ENCODE measurements at places on chromosomes 3 and 15. TPM values are rescaled to one million over a fixed set of nuclear protein-coding genes. Genes with fewer than 3 reads are reported as not detected.

The CFAP92 gene
- total RNA-seq = 1.1 TPM

DNA sequence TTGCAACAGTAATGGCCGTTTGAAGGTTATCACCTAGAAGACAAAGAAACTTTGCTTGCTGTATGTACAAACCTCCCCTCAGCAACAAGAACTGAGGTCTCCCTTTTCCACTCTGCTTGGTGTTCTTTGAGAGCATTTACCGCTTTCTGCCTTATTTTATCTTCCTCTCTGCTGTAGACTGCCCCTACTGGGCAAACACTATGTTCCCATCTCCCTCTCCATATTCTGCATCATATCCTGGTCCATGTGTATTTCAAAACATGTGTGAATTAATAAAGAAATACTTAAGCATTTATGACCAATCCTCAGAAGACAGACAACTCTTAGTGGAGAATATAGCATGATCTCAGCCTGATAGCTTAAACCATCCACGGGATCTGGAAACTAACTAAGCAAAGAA lies 64.4 kb downstream of the ATP13A5 start:
- H3K4me3 ChIP-seq = no peak overlapping the region
- H3K36me3 ChIP-seq = no peaks in the 10 kb centered on the region
- no peak for DNase-seq
- no peaks in the 10 kb centered on the region for H3K27me3 ChIP-seq

- no peaks in the 10 kb centered on the region for H3K27me3 ChIP-seq
- DNase-seq = no peak
- no peak overlapping the region for H3K27ac ChIP-seq
- H3K36me3 ChIP-seq = no peaks in the 10 kb centered on the region
Observed at GRCh38 chr3:43755516-43756200, 64.9 kb downstream of the ABHD5 start.

The CD86 gene
- total RNA-seq = 3.5 TPM

- H3K36me3 ChIP-seq = no peaks in the 10 kb centered on the region
- H3K27ac ChIP-seq = no peak overlapping the region
- no peaks in the 10 kb centered on the region for H3K4me1 ChIP-seq
- peaks cover 2% of the 10 kb centered on the region for H3K27me3 ChIP-seq
Observed at GRCh38 chr3:6912240-6912639, 51.3 kb downstream of the GRM7 start.

GRCh38 chr3:46935168-46935858 lies 41.2 kb downstream of the CCDC12 start:
- H3K27me3 ChIP-seq = no peaks in the 10 kb centered on the region
- DNase-seq = peak; percentile 84
- H3K27ac ChIP-seq = peak overlapping the region; percentile 22
- H3K36me3 ChIP-seq = no peaks in the 10 kb centered on the region
- H3K4me3 ChIP-seq = no peak overlapping the region

DNA sequence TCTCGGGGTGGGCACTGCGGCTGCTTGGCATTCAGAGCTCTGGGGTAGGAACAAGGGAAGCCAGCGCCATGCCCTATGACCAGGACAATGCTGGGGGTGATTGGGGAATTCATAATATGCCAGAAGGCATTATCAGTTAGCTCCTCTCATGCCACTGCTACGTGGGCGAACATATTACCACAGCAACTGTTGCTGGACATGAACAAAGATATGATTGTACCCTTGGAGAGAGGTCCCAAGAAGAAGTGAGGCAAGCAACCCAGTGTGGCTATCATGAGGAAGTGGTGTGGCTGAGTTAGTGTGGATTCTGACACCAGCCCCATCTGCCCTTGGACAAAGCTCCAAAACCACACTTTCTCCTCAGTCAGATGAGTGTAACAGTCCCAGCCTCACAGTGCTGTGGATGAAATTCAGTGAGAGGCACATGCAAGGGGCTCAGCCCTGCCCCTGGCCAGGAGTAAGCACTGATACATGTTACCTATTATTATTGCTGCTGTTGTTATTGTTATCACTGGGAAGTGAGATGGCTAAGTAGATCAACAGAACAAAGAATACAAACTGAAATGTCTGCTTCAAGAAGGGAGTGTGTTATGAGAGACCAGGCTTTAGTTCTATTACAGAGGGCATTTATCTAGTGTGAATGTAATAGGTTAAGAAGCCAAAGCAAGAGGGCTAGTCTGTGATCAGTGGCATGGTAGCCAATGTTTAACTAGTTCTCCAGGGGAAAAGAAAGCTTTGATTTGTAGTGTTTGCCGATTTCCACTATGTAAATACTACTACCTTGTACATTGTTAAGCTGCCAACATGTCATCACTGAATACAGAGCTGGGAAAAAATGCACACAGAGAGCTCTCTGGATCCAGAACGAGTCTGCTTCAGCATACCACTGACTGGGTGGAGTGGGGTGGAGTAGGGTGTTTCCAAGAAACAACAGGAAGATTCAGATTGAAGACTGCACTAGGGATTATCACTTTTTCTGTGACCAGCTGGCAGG lies 222.3 kb upstream of the EIF1B start:
- H3K4me3 ChIP-seq = no peak overlapping the region
- DNase-seq = no peak
- H3K36me3 ChIP-seq = no peaks in the 10 kb centered on the region
- no peaks in the 10 kb centered on the region for H3K4me1 ChIP-seq

- H3K4me3 ChIP-seq = no peak overlapping the region
- no peaks in the 10 kb centered on the region for H3K4me1 ChIP-seq
- H3K27me3 ChIP-seq = no peaks in the 10 kb centered on the region
- DNase-seq = no peak
- H3K27ac ChIP-seq = no peak overlapping the region
Observed at GRCh38 chr3:30231277-30232141, 374.9 kb upstream of the TGFBR2 start.

- H3K4me3 ChIP-seq = no peak overlapping the region
- H3K27ac ChIP-seq = no peak overlapping the region
- H3K36me3 ChIP-seq = no peaks in the 10 kb centered on the region
Observed at GRCh38 chr15:58854593-58854992, 78.9 kb downstream of the SLTM start.

- H3K4me3 ChIP-seq = no peak overlapping the region
- no peaks in the 10 kb centered on the region for H3K27me3 ChIP-seq
- H3K27ac ChIP-seq = no peak overlapping the region
- H3K4me1 ChIP-seq = no peaks in the 10 kb centered on the region
- DNase-seq = no peak
Observed at GRCh38 chr15:64333516-64333915, 22.5 kb downstream of the CSNK1G1 start.

The MAPK6 gene
- total RNA-seq = 22.3 TPM

The PTH1R gene
- total RNA-seq = 13.4 TPM

GRCh38 chr15:71532994-71533393 lies 277.4 kb upstream of the NR2E3 start:
- no peak for DNase-seq
- no peak overlapping the region for H3K4me3 ChIP-seq
- H3K27ac ChIP-seq = no peak overlapping the region
- H3K36me3 ChIP-seq = no peaks in the 10 kb centered on the region

DNA sequence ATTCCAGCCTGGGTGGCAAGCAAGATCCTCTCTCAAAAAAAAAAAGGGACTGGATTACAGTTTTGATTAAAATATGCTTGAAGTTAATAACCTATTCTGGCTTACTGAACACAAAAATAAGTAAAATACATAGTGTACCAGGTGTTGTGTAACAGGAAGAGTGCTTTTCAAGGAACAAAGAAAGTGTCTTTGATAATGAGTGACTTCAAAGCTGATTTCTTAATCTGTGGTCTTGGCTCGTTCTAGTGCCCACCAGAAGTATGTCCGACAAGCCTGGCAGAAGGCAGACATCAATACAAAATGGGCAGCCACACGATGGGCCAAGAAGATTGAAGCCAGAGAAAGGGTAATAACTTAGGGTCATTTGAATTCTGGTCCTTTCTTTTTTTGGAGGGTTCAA lies 4.0 kb downstream of the RPL14 start:
- H3K4me3 ChIP-seq = no peak overlapping the region
- no peaks in the 10 kb centered on the region for H3K36me3 ChIP-seq
- H3K27ac ChIP-seq = no peak overlapping the region
- H3K27me3 ChIP-seq = no peaks in the 10 kb centered on the region
- DNase-seq = no peak

- no peak overlapping the region for H3K4me3 ChIP-seq
- H3K36me3 ChIP-seq = no peaks in the 10 kb centered on the region
- H3K27me3 ChIP-seq = no peaks in the 10 kb centered on the region
- peaks cover 10% of the 10 kb centered on the region for H3K4me1 ChIP-seq
Observed at GRCh38 chr15:66838671-66839239, 136.7 kb downstream of the SMAD6 start.

- no peaks in the 10 kb centered on the region for H3K36me3 ChIP-seq
- H3K4me3 ChIP-seq = no peak overlapping the region
- no peak for DNase-seq
- no peaks in the 10 kb centered on the region for H3K4me1 ChIP-seq
Observed at GRCh38 chr3:37075955-37076354, 82.6 kb downstream of the MLH1 start.

GRCh38 chr15:68558318-68559305 lies 20.2 kb upstream of the CORO2B start:
- peak overlapping the region; percentile 43 for H3K4me3 ChIP-seq
- H3K27me3 ChIP-seq = no peaks in the 10 kb centered on the region
- peaks cover 7% of the 10 kb centered on the region for H3K4me1 ChIP-seq

- H3K36me3 ChIP-seq = no peaks in the 10 kb centered on the region
- no peak for DNase-seq
- H3K4me1 ChIP-seq = no peaks in the 10 kb centered on the region
- H3K4me3 ChIP-seq = no peak overlapping the region
Observed at GRCh38 chr3:17118771-17119170, 234.0 kb downstream of the PLCL2 start.

DNA sequence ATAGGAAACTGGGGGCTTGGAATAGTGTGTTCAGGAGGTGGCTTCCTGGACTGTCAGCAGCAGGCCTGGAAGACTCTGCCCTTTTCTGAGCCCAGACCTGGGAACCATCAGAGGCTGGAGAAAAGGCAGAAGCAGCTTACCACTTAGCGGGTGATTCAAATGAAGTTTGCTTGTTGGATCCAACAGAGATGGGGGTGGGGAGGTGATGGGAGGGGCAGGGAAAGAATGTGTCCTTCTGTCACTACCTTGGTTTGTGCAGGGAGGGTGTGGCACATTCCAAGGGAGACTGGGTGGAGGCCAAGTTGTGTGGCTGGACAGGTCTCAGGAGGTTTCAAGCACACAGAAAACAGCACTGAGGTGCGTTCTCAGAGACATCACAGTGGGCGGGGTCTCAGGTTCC lies 58.8 kb downstream of the TRAK1 start:
- H3K36me3 ChIP-seq = no peaks in the 10 kb centered on the region
- no peak for DNase-seq
- H3K4me3 ChIP-seq = no peak overlapping the region
- H3K4me1 ChIP-seq = peaks cover 2% of the 10 kb centered on the region

The SEMA5B gene
- total RNA-seq = 0.23 TPM

The CTNNB1 gene
- 404 TPM for total RNA-seq

DNA sequence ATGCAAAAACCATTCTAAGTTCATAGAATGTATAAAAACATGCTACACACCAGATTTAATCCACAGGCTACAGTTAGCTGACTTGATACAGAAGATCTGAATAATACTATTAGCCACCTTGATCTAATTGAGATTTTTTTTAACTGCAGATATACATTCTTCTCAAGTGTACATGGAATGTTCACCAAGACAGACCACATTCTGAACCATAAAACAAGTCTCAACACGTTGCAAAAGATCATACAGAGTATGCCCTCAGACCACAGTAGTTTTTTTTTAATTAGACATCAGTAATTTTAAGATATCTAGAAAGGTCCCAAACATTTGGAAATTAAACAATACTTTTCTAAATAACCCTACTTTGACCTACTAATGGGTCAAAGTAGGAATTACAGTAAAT lies 83.3 kb downstream of the FGF7 start:
- no peak overlapping the region for H3K27ac ChIP-seq
- H3K4me3 ChIP-seq = no peak overlapping the region
- no peaks in the 10 kb centered on the region for H3K27me3 ChIP-seq
- H3K4me1 ChIP-seq = no peaks in the 10 kb centered on the region
- no peaks in the 10 kb centered on the region for H3K36me3 ChIP-seq

DNA sequence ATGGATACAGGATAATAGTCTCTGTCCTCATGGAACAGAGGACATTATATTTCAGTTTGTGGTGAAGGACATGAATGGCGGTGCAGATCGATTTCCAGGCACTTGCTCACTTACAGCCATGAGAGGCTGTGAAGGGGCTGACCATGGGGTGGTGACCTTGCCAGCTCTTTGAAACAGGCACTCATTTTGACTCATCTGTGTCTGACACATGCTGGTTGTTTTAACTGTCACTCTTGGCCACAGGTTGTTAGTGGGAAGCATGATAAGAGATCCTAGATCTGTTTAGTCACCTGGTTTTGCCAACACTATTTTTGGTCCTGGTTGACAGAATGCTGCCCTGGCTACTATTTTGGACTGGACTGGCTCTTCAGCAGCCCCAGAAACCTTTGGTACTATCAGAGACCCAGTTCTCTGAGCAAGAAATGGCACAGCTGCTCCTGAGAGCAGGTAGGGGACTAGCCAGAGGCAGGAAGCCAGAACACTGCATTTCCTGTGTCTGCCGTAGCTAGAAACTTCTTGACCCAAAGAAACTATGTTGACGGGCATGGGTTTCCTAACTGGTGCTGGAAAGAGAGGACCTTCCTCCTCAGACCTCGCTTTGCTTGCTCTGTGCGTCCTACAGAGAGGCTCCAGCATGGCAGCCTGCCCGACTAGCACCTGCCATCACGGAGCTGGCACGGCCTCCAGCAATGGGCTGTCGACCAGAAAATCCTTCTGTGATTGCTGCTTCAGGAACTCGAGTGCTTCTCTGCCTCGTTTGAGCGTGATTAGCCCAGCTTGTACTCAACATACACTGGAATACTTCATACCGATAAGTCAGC lies 6.3 kb downstream of the PXYLP1 start:
- no peaks in the 10 kb centered on the region for H3K36me3 ChIP-seq
- no peak overlapping the region for H3K27ac ChIP-seq
- H3K4me3 ChIP-seq = no peak overlapping the region
- DNase-seq = no peak
- no peaks in the 10 kb centered on the region for H3K27me3 ChIP-seq

The RGMA gene
- total RNA-seq = 38.7 TPM

- no peak for DNase-seq
- H3K4me3 ChIP-seq = no peak overlapping the region
- H3K4me1 ChIP-seq = no peaks in the 10 kb centered on the region
- H3K36me3 ChIP-seq = no peaks in the 10 kb centered on the region
- H3K27me3 ChIP-seq = no peaks in the 10 kb centered on the region
- no peak overlapping the region for H3K27ac ChIP-seq
Observed at GRCh38 chr15:51768018-51768417, 16.6 kb downstream of the TMOD2 start.

GRCh38 chr15:48530528-48530927 lies 115.0 kb downstream of the FBN1 start:
- no peak for DNase-seq
- peaks cover 3% of the 10 kb centered on the region for H3K4me1 ChIP-seq
- no peak overlapping the region for H3K27ac ChIP-seq

The LRRFIP2 gene
- total RNA-seq = 40.0 TPM

- DNase-seq = no peak
- H3K27ac ChIP-seq = no peak overlapping the region
- no peaks in the 10 kb centered on the region for H3K36me3 ChIP-seq
- H3K4me1 ChIP-seq = no peaks in the 10 kb centered on the region
- H3K27me3 ChIP-seq = no peaks in the 10 kb centered on the region
- no peak overlapping the region for H3K4me3 ChIP-seq
Observed at GRCh38 chr3:113270068-113270467, 58.7 kb downstream of the BOC start.

The NFKBIZ gene
- 34.7 TPM for total RNA-seq
